Activated T-cell treated with anti-CD3 and anti-CD28 coated beads for 48 hours (primary cell): ENCODE measurements at places on chromosomes 2 and 18.

GRCh38 chr2:51013933-51014526, 17.9 kb downstream of the NRXN1 start:
- no peak for DNase-seq

DNA sequence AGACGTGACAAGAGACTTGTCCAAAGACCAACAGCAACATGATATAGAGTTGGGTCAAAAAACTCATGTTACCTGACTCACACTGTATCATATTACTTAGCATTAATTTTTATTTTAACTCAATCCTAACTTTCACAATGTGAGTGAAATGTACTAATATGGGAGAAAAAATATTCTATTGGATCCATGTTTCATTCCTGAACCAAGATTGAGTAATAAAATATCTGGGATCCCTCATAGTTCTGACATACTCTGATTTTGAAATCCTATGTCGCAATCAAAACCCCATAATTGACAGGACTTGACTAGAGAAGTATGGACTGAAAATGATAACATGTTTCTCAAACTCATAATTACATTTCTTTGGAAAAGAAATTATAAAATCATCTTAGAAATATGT, 190.4 kb downstream of the RIT2 start:
- no peak for DNase-seq

DNA sequence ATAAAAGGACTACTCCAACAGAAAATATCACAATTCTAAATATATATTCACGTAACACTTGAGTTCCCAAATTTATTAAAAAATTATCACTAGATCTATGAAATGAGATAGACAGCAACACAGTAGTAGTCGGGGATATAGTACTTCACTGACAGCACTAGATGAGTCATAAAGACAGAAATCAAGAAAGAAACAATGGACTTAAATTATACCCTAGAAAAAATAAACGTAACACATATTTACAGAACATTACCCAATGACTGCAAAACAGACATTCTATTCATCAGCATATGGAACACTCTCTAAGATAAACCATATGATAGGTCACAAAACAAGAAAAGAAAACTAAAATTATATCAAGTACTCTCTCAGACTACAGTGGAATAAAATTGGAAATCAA, 429.4 kb downstream of the MBD2 start:
- no peak for DNase-seq

DNA sequence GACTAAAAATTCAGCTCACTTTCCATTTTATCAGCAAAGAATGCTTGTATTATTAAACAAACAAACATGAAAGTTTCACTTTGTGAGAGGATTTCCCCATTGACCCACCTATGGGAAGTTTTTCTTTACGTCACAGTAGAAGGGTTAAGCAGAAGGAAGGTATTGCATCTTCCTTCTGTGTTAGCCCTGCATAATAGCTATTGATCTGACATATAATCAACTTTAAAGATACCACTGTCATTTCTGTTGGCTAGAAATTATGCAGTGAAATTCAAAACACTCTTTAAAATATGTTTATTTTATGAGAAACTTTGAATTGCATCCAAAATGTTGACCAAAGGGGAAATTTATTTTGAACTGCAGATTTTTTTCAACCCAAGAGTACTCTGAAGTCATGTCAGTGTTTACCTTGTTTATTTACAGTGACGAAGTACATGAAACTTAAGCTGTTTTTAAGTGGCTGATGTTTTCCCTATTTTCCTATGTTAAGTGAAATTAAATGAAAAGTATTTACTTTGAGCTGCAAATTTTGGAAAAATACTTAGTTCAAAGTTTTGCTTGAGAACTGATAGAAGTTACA, 566.4 kb downstream of the ZEB2 start:
- DNase-seq = no peak

DNA sequence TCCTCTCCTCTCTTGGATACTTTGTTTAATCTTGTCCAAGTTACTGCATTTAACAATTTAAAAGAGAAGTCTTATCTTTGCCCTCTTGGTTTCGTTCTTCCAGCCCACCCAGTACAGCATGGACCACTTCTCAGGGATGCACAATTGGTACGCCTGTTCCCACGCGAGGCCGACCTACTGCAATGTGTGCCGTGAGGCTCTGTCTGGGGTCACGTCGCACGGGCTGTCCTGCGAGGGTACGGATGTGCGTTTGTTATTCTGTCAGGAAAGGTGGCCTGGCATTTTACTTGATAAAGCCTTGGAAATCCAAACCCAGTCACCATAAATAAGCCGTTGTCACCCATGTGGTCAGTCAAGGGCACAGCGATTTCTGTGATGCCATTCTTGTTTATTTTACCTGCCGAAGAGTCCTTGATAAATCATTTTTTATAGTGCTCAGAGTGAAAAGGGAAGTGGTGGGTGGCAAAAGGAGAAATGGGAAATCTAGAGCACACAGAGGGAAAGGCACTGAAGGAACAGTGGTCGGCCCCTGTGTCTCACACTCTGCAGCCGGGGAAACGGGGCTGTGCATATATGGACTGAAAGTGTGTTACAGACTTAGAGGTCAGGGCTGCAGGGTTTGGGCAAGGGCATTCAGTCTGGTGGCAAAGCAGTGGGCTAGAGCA, 80.5 kb downstream of the DGKD start:
- no peak for DNase-seq
